SK-MEL-5 (cell line): ENCODE measurements at places on chromosomes 2 and 18.
A peak's percentile ranks its signal among the peaks of the same experiment; 100 is the strongest.

- DNase-seq, result no peak
These were observed 165.7 kb upstream of the SLC14A2 start for GRCh38 chr18:45449418-45450227.

DNA sequence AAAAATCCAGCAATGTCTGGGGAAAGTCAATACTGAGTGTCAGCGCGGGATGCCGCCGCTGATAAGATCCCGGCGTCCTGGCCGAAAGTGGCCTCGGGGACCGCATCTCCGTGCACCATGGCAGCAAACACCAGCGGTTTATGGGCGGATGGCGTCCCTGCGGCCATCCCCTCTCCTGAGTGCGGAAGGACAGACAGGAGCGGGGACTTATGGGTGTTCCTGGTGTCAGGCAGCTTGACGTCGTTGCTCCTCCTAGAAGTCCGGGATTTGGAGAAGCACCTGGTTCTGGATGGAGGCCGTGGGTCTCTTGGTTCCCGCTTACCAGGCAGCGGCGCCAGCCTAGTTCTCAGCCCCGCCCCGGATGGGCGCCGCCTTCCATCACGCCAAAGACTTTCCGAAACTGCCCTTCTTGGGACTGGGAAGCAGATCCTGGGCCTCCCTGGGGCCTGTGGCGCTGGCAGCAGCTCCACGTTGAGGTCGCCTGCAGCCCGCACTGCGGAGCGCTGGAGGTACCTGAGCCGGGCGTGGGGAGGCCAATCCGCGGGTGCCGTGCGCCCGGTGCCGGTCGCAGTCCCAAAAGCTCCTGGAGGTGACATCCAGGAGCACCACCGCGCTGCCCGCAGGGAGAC lies 119.1 kb downstream of the CCDC74A start:
- no peak for DNase-seq

GRCh38 chr2:47072018-47072691 lies 83.0 kb downstream of the STPG4 start:
- DNase-seq, result no peak

- DNase-seq, result peak; percentile 26
These were observed 24.5 kb downstream of the LOXHD1 start for GRCh38 chr18:46632401-46633071.

DNA sequence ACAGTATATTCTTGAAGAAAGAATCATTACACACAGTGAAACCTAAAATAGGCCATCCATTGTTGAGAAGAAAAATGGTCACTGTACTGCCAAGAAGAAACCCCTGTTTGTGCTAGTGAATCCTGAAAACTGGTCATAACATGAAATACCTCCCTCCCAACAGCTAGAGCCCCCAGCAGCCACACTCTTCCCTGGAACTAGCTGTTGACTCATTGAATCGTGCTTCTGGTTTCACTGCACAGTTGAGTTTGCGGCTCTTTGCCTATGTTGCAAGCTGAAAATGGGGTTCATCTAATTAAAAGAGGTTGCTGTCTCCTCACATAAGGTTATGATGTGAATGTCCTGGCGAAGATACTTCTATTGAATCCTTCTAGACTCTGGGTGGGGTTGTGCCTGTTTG lies 86.3 kb downstream of the UGGT1 start:
- no peak for DNase-seq

- DNase-seq, result no peak
These were observed 109.8 kb downstream of the STK39 start for GRCh38 chr2:168137510-168138180.

DNA sequence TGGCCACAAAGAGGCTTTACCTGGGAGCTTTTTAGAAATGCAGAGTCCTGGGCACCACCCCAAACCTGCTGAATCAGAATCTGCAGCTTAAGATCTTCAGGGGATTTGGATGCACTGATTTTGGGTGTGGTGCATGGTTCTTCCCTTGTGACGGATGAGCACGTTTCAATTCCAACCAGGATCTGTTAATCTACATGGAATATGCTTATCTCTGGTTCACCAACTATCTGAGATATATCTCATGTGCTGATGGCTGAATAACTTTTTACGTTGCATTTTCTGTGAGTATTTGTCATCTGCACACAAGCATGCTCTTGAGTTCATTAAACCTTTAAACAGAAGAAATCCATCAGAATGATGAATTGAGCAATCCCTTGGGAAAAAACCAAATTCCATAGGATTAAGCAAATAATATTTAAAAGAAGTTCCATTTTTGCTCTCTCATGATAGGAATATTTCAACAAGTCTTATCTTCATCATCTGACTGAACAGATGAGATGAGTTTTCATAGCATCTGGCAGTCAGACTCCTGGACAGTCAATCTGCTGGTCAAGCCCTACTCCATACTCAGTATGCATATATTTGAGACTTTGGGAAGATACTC lies 120.6 kb downstream of the PLB1 start:
- DNase-seq, result no peak

DNA sequence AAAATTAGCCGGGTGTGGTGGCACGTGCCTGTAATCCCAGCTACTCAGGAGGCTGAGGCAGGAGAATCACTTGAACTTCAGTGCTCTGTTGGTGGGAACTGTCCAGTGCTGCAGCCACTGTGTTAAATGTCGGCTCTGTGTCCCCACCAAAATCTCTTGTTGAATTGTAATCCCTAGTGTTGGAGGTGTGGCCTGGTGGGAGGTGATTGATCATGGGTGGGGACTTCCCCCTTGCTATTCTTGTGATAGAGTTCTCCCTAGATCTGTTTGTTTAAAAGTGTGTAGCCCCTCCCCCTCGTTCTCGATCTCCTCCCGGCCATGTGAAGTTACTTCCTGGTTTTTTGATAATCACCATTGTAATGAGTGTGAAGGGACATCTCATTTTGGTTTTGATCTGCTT lies 9.8 kb upstream of the RPL31 start:
- no peak for DNase-seq

GRCh38 chr18:78368726-78369125 lies 610.9 kb upstream of the SALL3 start:
- DNase-seq, result no peak

GRCh38 chr2:97844311-97844859 lies 131.0 kb downstream of the ZAP70 start:
- DNase-seq, result no peak

GRCh38 chr2:24418166-24418841 lies 58.0 kb upstream of the ITSN2 start:
- DNase-seq, result no peak

DNA sequence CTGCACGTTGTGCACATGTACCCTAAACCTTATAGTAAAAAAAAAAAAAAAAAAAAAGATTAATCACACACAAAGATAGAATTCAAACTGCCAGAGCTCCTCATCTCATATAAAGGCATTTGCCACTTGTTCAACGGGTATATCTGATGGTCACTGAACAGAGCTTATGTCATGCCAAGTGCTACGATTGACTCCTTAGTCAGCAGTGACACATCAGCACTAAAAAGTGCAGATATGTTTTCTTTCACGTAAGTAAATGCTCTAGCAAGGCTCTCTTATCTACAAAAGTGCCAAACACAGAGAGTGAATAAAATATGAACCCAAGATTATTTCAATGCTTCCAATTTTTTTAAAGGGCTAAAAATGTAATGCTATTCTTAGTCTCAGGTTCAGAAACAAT lies 1.1 kb downstream of the LMAN1 start:
- DNase-seq, result no peak

GRCh38 chr18:47397671-47398319 lies 146.3 kb upstream of the SKOR2 start:
- peak; percentile 51 for DNase-seq

- DNase-seq, result no peak
These were observed 73.6 kb upstream of the SALL3 start for GRCh38 chr18:78906066-78906465.

GRCh38 chr2:136122661-136123060 lies 4.7 kb upstream of the CXCR4 start:
- no peak for DNase-seq

- DNase-seq, result no peak
These were observed 6.6 kb downstream of the BCL11A start for GRCh38 chr2:60546756-60547420.

DNA sequence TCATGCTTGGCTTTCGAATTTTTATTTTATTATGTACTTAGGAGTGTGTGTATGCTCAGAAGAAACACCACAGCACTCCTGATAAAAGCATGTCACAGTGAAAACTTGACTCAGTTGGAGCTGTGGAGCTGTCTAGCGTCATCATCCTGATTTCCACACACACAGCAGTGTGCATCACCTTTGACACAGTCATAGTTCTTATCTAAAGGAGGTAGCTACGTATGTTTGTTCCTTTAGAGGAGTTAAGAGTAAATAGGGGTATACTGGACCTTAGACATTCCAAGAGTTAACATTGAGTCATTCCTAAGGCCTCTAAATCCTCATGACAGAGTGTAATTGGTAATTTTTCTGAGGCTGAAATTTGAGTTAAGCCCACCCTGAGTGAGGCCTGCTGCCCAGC lies 96.9 kb downstream of the PHLPP1 start:
- no peak for DNase-seq

- no peak for DNase-seq
These were observed 1.8 kb downstream of the MYO5B start for GRCh38 chr18:50192995-50193795.

GRCh38 chr2:11050565-11050964 lies 104.7 kb upstream of the SLC66A3 start:
- no peak for DNase-seq

GRCh38 chr2:156434461-156435291 lies 1.5 kb upstream of the GPD2 start:
- no peak for DNase-seq

GRCh38 chr2:27370816-27371620 lies 602 bp downstream of the SNX17 start:
- peak; percentile 43 for DNase-seq
